ENCODE measurements at places on chromosomes 1 and 21.

DNA sequence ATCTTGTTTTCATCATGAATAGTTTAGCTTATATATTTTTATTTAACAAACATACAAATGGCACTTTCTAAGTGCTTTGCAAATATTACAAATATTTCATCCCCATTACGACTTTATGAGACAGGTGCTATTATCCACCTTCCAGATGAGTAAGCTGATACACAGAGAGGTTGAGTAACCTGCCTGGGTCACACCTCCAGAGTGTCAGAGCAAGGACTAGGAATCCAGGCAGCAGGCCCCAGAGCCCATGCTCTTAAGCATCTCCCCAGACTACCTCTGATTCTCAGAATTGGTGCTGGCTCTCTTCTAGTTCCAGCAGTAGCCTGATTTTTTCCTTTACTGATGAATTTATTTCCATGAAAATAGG is 40.0 kb downstream of the EPHB2 start:
- DNase-seq, result peak; percentile 90

- DNase-seq, result no peak
Measured at GRCh38 chr1:207412845-207413244, 41.3 kb upstream of the CR2 start.

GRCh38 chr1:244217711-244218110 is 166.6 kb downstream of the ZBTB18 start:
- DNase-seq, result no peak

DNA sequence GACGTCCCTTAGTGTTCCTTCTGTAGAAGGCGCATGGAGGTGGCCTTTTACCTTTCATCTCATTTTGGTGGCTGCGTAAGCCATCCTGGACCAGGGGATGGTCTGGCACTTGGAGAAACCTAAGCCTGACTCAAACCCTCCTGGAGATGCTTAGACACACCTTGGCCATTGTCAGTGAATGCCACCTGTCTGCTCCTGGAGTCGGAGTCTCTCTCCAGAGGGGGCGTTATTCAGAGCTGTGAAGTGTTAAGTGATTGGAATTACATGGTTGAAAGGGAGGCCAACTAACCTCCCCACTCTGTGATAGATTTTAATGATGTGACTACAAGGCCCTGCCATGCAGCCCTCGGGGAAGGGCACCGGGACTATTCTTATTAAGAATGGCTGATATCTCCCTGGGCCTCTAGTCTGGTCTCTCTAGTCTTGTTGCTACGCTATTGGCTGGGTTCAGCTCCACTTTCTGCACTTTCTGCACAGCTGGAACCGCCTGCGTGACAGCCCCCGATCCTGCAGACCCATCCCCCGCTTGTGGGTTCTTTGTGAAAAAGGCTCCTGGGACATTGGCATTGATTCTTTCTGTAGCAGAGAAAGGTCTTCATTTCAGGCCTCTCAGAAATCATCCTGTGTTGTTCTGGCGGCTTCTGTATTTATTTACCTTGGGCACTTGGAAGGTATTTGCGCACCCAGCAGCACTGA is 4.2 kb downstream of the RASSF5 start:
- no peak for DNase-seq

DNA sequence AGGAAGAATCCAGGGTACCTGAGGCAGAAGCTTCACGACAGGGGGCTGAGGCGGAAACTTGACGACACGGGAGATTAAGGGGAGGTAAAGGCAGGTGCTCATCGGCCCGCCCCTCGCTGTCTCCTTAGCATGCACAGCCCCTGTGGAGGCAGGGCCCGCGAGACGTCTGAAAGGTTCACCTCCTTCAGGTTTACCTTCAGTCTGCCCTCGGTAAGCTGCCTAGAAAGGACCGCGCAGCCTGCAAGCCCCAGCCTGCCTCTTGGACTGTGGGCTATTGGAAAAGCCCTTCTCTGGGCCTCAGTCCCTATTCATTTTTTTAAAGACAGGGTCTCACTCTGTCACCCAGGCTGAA is 28.5 kb downstream of the KNCN start:
- peak; percentile 54 for DNase-seq

DNA sequence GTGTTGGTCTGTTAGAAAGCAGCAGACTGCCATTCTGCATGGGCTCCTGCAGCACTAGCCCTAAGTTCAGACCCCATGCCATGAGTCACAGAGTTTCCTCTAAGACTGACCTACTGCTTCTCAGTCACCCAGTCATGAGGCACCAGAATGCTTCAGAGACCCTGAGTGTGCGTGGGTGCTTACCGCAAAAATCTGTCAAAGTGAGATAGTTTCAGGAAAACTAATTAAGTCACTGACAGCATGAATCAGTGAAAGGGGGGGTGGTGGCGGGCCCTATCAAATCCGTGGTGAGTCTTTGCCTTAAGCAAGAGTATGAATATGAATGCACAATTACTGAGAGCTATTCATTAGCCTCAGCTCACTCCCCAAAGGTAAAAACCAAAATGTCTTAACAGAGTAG is 98.1 kb downstream of the KCTD3 start:
- no peak for DNase-seq

DNA sequence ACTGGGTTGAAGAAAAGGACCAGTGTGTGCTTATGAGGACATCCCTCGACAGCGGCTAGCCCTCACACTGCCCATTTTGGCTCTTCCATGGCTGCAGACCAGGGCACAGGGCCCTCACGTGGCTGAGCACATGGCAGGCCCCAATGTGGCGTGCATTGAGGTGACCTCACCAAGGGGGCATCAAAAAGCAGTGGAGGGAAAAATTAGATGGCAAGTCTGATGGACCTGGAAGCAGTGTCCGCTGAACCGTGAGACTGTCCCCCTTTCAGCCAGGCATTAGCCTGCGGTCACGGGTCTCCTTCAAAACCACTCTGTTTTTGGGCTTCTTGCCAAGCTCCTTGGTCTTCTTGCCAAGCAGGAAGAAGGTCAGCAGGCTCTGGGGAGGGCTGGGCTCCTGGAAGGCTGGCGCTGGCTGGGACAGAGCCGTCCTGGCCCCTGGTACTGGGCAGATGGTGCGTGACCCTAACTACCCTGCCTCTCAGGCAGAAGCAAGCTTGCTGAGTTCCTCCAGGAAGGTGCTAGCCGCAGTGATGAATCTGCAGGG is 30.8 kb downstream of the TRIM67 start:
- DNase-seq, result no peak

DNA sequence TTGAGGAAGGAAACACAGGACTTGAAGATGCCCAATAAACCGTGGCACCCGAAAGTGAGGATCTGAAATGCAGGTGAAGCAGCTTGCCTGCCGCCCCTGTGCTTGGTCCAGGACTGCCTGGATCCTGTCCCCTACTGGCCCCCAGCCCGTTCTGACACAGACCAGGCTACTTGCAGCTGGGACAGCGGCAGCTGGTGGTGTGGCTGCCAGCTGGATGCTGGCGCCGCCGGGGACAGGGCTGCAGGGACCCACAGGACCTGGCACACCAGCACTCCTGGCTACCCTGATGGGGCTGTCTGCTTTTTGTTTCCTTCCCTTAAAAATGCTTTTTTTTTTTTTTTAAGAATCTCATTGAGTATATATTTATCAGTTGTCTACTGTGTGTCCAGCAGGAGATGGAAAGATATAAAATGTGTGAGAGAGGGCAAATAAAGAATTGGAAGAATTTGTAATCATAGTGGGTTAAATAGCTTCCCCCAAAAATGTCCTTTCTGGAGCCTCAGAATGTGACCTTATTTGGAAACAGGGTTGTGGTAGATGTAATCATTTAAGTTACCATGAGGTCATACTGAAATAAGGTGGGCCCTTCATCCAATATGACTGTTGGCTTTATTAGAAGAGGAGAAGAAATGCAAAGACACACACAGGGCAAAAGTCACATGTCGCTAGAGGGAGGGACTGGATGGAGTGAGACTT is 165.6 kb downstream of the DSCAM start:
- DNase-seq, result no peak

GRCh38 chr1:245880754-245881403 is 626.2 kb downstream of the SMYD3 start:
- peak; percentile 43 for DNase-seq

GRCh38 chr1:37901191-37901892 is 42.0 kb upstream of the MTF1 start:
- DNase-seq, result no peak

DNA sequence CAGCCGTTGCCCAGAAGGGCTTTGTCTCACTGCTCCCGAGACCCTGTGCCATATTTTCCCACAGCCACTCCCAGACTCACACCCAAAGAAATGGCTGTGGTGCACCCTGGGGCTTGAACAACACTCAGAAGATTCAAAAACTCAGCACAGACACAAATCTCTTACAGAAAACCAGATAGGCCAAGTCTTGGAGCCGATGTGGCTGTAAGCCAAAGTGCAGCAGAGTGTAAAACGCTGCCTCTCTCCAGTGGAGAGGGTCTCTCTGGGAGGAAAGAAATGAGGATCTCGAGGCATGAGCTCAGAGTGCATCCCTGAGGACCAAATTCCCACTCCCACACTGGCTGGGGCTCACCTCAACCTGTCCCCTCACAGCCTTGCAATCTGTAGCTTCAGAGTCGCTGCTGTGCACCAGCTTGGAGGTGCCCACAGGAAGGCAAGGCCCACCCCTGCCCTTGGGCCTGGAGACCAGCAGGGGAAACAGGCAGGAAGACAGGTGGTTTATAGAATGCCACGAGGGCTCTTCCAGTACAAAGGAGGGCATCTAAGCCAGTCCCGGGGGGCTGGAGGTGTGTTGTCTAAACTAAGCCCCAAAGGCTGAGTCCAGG is 171.3 kb upstream of the AJAP1 start:
- DNase-seq, result no peak

DNA sequence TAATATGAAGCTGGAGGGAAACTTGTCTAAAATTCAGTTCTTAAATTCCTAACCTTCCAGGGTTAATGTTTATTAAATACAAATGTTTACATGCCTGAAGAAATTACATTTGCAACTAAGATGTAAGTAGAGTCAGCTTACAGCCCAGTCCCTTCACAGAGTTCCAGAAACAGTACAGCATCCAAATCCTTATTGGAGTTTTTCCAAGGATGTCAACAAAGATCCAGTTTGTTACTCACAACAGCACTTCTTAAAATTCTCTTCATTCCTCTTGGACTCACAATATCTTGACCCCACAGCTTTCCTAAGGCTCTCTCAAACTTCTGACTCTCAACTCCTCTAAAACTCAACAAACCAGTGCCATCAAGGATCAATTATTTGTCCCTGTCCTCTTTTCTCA is 50.1 kb upstream of the RWDD3 start:
- DNase-seq, result no peak

DNA sequence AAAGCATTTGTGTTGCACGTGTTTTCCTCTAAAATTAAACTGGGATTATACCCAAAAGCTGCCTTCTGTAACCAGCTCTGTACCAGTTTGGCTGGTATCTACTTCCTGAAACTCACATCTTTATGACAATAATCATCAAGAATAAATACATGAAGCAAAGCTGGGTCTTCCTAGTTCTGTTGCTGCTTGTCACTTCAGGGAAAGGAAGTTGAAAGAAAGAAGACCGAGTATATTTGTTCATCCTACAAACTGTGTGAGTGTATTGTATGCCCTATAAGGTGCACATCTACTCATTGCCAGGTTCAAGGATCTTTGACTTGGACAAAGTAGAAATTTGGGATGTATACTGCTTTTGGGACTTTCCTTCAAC is 29.1 kb upstream of the IFNGR2 start:
- DNase-seq, result peak; percentile 48

- peak; percentile 76 for DNase-seq
Measured at GRCh38 chr1:66676613-66677298, 75.5 kb upstream of the DYNLT5 start.

DNA sequence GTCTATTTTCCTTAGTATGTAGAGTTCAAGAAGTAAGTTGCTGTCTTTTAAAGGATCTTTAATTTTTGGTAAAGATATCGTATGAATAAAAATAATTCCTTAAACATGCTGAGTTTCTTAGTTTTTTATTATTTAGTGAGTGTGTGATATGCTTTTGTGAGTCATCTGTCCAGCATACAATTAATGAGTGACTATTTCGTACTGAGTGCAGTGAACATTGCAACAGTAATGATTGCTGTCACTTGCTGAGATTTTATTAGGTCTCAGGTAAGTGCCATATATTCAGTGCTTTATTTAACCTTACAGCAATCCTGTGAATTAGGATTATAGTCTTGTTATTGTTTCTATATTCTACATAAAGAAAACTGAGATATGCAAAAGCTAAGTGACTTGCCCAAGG is 22.6 kb downstream of the MIGA1 start:
- no peak for DNase-seq

DNA sequence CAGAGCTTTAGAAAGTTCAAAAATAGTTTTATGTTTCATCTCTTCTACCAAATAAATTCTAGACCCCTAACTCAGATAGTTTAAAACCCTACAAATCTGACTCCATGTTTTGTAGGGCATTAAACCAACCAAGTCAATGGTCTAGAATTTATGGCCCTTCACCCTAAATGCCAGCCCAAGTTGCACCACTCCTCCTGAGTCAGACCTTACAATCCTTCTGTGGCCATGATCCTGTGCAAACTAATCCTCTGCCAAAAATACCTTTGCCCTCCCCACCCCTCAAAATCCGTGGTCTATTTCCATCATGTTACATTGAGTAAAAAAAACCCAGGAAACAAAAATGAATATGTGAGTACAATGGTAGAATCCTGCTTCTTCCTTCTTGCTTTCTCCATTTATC is 179.3 kb downstream of the NR5A2 start:
- peak; percentile 74 for DNase-seq

- no peak for DNase-seq
Measured at GRCh38 chr1:27940870-27941560, 6.2 kb downstream of the SMPDL3B start.

DNA sequence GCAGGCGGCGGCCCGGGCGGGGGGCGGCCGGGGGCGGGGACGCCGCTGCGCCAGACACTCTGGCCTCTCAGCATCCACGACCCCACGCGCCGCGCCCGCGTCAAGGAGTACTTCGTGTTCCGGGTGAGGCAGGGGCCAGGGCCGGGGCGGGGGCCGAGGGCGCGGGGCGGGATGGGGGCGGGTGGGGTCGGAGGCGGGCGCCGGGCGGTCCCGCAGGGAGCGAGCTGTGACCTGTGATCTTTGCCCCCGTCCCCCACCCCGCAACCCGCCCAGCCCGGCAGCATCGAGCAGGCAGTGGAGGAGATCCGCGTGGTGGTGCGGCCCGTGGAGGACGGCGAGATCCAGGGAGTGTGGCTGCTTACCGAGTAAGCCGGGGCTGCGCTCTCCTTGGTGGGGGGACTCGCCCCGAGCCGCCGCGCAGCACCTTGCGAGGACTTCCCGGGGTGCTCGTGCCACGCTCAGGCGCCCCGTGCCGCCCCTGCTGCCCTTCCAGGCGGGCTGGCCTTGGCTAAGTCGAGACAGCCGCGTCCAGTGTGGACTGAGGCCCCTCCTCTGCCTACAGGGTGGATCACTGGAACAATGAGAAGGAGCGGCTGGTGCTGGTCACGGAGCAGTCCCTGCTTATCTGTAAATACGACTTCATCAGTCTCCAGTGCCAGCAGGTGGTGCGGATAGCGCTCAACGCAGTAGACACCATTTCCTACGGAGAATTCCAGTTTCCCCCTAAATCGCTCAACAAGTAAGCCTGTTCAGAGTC is 514 bp downstream of the TPRG1L start:
- DNase-seq, result peak; percentile 30

All from bronchial epithelial cell (primary cell).